Type B pancreatic cell (in vitro differentiated cells): ENCODE measurements at places on chromosomes 6 and 20. TPM values are rescaled to one million over a fixed set of nuclear protein-coding genes. Genes with fewer than 3 reads are reported as not detected.

Gene USP49
- total RNA-seq = 2.9 and 13.2 TPM in 2 replicates

Gene AFG1L
- 7.8 and 9.6 TPM in 2 replicates for total RNA-seq

Gene ZNF165
- 4.3 and 8.4 TPM in 2 replicates for total RNA-seq

Gene PRSS16
- total RNA-seq = 10.5 and 28.9 TPM in 2 replicates

- DNase-seq = no peak
Observed at GRCh38 chr20:33262658-33263065, 20.4 kb upstream of the BPIFB1 start.

GRCh38 chr6:31317036-31317435 is 39.9 kb downstream of the HLA-B start:
- DNase-seq = no peak

DNA sequence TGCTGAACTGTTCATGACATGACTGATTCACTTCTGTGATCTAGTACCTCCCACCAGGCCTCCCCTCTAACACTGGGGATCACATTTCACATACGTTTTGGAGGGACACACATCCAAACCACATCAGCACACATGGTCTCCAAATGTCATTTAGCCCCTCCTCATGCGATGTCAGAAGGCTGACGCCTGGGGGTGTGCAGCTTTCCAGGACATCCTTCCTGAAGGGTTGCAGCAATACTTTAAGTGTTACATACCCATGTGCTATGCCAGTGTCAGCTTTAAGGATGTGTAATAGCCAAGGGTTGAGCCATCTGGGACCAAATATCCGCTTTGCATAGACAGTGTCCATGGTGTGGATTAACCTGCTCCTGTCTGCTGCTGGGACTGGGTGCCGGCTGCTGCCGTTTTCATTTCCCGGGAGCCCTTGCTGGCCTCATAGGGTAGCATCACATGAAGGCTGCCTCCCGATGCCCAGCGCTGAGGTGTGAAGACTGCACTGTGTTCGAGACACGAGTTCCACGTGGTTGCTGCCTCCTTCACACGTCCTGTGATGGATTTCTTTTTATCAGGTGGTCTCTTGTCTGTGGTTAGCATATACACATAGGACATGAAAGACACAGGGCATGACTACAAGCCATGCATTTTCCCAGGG is 219.0 kb downstream of the THBS2 start:
- no peak for DNase-seq

DNA sequence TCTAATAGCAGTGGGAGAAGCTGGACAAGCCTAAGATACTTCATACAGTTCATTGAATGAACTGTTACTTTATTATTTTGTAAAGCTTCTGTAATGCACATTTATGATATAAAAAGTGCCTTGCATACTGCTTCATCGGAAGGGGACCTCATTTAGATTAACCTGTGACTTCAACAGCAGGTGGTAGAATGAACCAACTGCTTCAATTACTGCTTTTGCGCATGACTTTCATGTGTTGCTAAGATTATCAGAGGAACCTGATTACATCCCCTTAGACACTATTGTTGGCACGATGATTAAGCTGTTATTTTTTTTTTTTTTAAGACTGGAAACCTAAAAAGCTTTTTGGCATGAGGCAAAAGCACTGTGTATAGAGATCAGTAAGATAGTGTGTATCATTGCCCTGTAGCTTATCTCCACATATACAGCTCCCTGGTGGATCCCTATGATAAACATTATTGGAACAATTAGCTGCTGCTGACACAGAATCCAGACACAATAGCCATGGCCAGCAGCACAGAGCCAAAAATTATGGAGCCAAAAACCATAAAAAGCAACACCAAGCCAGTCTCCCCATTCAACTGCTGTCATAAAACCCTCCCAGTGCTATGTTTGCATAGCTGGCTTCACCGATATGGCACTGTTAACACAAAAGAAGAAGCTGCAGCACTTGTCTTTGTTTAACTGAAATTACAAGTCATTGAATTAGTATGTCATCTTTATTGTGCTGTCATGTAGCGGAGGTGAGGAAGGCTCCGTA is 731.6 kb upstream of the MMS22L start:
- DNase-seq = no peak

DNA sequence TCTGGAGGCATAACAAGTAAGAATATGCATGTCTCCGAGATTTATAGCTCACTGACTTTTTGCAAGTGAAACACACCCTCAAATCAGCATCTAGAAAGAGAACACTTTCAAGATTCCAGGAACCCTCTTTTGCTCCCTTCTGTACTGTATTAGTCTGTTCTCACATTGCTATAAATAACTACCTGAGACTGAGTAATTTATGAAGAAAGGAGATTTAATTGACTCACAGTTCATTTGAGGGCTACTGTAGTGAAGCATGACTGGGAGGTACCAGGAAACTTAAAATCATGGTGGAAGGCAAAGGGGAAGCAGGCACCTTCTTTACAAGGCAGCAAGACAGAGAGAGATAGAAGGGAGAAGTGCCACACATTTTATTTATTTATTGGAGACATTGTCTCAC is 269.9 kb downstream of the UTRN start:
- DNase-seq = no peak

DNA sequence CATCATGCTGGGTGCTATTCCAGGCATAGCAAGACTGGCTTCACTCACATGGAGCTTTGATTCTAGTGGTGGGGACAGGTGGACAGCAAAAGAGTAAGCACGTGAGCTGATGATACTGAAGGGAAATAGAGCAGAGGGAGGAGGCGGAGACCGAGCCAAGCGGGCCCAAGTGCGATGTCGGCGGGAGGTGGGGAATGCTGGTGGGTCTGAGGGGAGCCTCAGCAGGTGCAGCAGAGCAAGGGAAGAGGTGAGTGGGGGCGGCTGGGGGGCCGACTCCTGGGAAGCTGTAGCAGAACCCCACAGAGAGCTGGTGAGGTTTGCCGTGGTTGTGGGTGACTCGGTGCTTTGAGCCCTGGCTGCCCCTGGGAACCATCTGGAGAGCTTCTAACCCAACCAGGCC is 10.2 kb downstream of the RTEL1 start:
- no peak for DNase-seq

GRCh38 chr6:167907837-167908681 is 81.3 kb downstream of the AFDN start:
- no peak for DNase-seq
